Renal pelvis (tissue), 12 donors: ENCODE measurements at places on chromosomes 6 and 20.

GRCh38 chr6:156513504-156513903 lies 263.7 kb upstream of the ARID1B start:
- no peak for DNase-seq

DNA sequence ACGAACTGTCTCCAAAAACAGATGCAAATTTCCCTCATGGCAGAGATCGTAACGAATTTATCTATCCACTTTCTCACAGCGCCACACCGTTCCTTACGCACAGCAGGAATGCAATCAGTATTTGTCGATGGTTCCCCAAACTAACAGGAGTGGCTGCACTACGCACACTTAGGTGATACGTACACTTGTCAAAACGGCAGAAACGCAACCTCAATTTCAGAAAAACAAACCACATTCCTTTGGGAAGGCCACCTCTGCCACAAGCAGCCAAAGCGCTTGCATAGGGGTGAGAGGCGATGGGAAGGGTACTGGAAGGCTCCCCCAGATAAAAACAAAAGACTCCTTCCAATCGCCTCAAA lies 638 bp downstream of the MDN1 start:
- no peak for DNase-seq

GRCh38 chr6:157128235-157128775 lies 195.0 kb downstream of the TMEM242 start:
- DNase-seq = no peak

DNA sequence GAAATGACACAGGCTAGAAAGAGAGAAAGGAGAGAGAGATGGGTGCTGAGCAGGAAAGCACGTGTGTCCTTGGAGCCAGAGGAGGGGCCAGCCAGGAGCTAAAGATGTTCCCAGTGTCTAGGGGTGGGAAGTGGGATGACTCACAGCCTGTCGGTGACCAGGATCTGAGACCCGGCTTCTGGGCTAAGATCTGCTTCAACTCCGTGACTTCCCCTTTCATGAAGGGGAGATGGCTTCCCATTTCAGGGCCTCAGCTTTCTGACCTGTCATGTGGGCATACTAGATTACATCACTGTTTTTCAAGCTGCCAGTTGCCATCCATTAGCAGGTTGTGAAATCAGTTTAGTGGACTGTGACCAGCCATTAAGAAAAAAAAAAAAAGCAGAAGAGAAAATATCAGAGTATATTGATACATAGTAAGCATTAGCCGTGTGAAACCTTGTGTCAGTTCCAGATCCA lies 5.4 kb downstream of the TGM3 start:
- no peak for DNase-seq
